ENCODE measurements at places on chromosomes 4 and X.
A peak's percentile ranks its signal among the peaks of the same experiment; 100 is the strongest.

GRCh38 chr4:111323496-111323895 is 700.6 kb upstream of the PITX2 start:
- no peak for DNase-seq

GRCh38 chrX:31136144-31136611 is 64.3 kb upstream of the FTHL17 start:
- no peak for DNase-seq

DNA sequence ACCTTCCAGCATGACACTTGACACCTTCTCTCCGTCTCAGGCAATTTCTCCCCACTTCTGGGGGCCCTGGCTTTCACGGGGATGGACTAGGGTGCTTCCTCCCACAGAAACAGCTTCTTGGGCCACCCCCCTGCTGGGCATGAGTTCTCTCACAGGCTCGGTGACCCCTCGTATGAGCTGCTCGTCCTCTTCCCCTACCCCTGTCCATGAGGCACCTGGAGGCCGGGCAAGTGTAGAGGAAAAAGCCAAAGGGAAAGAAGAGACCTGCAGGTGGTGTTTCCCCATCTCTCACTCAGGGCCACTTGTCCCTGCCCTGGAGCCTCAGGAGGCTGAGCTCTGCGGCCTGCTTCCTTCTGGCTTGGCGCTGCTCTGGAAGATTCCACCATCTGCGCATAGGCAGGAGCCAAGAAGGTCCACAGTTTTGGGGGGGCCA is 1.9 kb upstream of the RGS12 start:
- DNase-seq, result no peak

DNA sequence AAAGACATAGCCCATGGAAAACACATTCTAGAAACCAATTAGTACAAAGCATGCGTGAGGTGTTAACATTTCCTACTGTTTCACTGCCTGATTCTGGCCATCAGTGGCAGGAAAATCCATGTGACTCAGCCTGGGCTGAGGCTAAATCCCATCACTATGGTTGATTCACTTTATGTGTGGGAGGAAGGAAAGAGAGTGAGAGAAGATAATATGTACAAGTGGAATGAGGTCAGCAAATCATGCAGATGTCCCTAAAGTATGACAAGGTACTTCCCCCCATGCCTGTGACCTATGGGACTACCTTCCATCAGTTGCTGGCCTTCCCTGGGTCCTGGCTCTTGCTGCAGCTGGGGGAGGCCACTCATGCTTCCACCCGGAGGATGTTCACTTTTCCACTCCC is 64.2 kb upstream of the MAP3K15 start:
- no peak for DNase-seq

DNA sequence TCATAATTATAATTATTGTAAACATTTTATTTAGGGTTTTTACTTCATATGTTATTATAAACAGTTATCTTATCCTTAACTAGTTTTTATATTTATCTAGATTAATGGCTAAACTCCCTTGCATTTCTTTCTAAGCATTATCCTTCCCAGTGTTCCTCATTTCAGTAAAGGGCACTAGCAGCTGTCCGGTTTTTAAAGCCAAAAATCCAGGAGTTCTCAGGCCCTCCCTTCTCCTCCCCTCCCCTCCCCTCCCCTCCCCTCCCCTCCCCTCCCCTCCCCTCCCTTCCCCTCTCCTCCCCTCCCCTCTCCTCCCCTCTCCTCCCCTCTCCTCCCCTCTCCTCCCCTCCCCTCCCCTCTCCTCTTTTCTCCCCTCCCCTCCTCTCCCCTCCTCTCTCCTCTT is 58.9 kb downstream of the FBXO8 start:
- DNase-seq, result no peak

GRCh38 chrX:12978205-12979025 is 3.5 kb downstream of the TMSB4X start:
- DNase-seq, result peak; percentile 54

DNA sequence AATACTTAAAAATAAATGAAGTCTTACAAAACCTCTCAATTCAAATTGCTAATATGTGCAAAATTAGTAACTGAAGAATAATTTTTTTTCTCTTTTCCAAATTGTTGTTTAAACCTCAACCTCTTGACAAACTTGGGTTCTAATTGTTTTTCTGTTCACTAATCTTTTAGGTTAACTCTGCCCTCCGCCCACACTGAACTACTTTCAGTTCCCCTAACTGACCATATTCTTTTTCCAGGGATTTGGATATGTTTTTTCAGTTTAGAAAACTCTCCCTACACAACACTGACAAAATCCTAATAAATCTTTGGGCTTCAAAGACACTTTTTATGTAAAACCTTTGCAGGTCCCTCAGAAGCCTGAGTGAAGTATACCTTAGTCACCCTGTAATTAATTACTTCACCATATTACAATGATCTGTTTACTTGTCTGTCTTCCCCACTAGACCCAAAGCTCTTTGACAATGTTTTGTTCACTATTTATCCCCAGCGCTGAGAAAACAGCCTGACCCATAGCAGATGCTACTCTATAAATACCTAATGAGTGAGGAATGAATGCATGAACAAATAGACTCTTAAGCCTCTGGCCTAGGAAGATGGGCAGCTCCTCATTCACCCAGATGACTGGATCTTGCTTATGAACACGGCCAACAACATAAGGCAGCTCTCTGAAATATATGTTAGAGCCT is 134.9 kb downstream of the MAML3 start:
- DNase-seq, result no peak

DNA sequence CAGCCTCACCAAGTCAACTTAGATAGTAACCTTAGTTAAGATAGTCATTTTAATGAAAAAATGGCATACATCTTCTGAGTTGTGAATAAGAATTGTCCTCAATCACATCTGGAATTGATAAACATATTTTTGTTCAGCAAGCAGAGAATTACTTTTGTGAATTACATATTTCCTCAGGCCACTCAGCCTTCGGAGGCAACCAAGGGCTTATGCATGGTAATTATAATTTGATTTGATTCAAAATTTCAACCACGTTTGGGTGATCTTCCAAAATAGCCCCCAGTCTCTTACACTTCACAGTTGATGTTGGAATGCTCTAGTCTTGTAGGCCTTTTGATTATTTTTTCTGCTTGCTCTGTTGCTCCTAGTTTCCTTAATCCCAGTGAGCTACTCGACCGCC is 63.4 kb downstream of the GALNTL6 start:
- DNase-seq, result no peak

GRCh38 chr4:146098397-146098796 is 77.1 kb upstream of the LSM6 start:
- DNase-seq, result no peak

DNA sequence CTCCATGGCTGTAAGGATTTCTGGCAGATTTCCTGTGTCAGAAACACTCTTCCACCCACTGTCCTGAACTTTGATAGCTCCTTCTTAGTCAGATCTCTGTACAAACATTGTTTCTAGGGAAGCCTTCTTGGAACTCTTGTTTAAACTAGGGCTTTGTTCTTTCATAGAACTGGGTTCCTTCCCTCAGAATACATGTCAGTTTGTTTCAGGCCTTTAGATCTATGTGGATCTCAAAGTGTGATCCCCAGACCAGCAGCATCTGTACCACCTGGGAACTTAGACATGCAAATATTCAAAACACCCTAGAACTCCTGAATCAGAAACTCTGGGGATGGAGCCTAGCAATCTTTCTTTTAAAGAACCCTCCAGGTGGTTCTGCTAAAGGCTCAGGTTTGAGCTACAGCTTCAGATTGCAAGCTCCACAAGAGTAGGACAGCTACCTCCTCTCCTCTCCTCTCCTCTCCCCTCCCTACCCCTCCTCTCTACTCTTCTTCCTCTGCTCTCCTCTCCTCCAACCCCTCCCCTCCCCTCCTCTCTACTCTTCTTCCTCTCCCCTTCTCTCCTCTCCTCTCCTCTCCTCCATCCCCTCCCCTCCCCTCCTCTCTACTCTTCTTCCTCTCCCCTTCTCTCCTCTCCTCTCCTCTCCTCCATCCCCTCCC is 12.7 kb downstream of the RASSF6 start:
- no peak for DNase-seq

DNA sequence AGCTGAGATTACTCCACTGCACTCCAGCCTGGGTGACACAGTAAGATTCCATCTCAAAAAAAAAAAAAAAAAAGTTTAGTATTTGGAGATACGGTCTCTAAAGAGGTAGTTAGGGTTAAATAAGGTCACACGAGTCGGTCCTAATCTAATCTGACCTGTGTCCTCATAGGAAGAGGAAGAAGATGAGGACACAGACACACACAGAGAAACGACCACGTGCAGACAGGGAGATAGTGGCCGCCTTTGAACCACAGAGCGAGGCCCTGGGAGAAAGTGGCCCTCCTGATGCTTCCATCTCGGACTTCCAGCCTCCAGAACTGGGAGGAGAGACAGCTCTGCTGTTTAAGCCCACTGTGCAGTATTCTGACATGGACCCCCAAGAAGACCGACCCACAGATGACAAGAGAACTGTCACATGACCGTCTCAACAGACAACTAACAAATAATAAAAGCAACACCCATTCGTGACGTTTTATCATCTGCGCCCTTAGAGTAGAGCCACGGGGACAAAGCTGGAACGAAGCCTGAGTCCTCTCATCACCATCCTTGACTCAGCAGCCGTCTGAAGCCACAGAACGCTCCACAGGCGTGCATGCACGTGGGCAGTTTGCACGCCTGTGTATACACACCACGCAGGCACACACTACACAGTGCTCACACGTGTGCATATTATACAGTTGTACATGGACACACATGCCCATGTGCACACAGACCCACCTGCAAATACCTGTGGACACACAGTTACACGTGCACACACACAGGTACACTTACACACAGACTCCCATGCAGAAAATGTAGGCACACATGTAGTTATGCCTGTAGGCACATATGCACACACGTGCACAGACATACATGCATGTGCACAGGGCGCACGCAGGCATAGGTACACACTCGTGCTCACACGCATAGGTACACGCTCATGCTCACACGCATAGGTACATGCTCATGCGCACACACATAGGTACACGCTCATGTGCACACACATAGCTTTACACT is 51.7 kb downstream of the FAM53A start:
- DNase-seq, result no peak

- no peak for DNase-seq
Observed at GRCh38 chr4:81093720-81094401, 63.4 kb downstream of the BMP3 start.

DNA sequence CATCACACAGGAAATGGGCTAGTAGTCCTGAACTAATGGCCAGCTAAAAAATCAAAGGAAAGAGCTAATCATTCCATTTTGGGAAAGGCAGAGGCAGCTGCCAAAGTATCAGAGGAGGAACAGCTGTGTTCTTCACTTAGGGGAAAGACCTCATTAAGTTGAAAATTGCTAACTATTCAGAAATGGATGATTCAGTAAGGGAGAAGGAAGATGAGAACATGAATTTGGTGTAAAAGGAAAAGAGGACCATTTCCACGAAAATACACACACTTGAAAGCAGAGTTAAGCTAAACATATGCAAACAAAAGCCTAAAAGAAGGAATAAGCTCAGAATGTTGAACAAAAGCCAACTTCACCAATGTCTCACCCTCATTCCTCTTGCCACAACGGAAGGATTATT is 90.4 kb downstream of the PCDH19 start:
- no peak for DNase-seq

GRCh38 chr4:106034220-106034619 is 138.9 kb downstream of the NPNT start:
- no peak for DNase-seq

- DNase-seq, result no peak
Observed at GRCh38 chrX:119693996-119694451, 1.1 kb upstream of the SEPTIN6 start.

GRCh38 chr4:164070625-164071024 is 576.1 kb downstream of the TMA16 start:
- no peak for DNase-seq

- DNase-seq, result no peak
Observed at GRCh38 chr4:167088115-167088514, 146.2 kb downstream of the SPOCK3 start.

GRCh38 chr4:5750052-5750945 is 39.3 kb downstream of the EVC start:
- no peak for DNase-seq

DNA sequence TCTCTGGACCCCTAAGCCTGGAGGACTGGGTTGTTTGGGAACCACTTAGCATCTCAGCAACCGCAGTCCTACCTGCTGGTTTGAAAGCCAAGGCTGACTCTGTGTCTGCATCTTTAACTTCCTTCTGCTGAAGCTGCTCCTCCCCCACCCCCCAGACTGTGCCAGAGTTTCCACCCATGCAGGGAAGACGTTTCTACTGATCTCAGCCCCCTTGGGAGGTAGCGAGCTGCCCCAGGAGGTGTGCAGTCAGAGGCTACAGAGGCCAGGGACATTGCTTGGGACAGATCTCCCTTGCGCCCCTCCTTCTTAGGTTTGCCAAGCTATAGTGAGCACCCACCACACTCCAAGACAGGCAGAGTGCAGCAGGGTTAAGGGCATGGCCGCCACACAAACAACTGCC is 4.7 kb upstream of the FATE1 start:
- no peak for DNase-seq

- DNase-seq, result no peak
Observed at GRCh38 chrX:103413705-103414387, 37.5 kb downstream of the BEX3 start.

DNA sequence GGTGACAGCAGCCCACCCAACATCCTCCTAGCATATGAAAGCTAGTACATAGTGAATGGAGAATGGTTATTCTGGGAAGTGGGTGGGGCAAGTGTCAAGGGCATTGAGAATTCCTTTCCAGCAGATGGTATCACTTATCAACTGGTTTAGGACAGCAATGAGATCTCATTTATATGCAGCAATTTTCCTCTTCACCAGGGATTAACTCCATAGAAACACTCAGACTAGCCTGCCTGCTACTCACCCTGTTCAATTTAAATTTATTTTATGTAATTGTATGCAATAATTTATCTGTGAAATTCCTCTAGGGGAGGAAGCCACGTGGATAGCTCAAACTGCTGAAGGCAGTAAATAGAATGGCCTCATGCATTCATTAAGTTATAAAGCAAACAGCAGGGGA is 101.6 kb upstream of the MID1IP1 start:
- DNase-seq, result no peak

DNA sequence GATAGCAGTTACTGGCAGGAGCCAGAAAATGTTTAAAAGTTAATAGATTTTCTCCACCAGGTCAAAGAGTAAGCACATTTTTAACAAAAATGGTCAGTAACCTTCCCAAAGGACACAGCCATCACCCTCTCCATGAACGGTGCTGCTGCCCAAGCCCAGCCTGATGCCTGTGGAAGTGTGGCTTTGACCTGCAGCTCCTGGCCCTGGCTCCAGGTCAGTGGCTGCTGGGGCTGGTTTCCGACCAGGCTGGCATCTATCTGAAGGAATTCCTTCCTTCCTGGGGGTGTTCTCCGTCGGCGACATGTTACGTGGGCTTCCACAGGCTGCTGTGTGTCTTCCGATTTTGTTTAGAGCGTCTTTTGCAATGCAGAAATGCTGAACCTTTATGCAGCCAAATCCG is 61.7 kb downstream of the ACOX3 start:
- DNase-seq, result no peak
